NCI-H446 (cell line): ENCODE measurements at places on chromosomes 2 and 18.
A peak's percentile ranks its signal among the peaks of the same experiment; 100 is the strongest.

DNA sequence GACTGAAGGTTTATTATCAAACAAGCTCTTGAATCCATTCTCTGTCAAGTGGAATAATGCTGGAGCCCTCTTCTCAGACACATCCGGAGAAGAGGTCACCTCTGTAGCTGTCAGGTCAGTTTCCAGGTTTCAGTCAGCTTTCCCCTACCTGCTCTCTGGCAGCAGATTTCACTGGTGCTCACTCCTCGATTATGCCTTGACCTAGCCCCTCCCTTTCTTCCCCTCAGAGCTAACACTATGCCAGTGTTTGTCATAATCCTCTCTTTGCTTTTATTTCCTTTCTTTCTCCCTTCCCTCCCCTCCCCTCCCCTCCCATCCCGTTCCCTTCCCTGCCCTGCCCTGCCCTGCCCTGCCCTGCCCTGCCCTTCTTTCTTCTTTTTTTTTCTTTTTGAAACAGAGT is 22.5 kb upstream of the PLEKHM3 start:
- no peak for DNase-seq

- no peak for DNase-seq
Measured at GRCh38 chr2:96239091-96239490, 26.7 kb downstream of the TMEM127 start.

DNA sequence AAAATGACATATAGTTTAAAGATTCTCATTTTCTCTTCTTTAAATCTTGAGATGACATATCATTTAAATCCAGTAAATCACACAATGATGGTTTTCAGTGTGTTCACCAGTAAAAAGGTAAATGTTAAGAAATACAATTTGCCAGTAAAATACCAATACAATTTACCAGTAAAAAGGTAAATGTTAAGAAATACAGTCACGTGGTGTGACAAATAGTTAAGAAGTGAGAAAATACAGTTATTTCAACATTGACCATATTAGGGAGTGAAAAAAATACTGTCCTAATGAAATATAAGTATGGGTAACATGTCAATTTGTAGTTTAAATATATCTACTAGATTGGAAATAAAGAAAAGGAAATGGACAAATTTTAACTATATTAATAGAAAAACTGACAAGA is 80.5 kb downstream of the DLGAP1 start:
- no peak for DNase-seq

- no peak for DNase-seq
Measured at GRCh38 chr2:68720665-68721064, 13.9 kb upstream of the ARHGAP25 start.

GRCh38 chr2:153715218-153715850 is 156.4 kb upstream of the GALNT13 start:
- DNase-seq: no peak

- DNase-seq: no peak
Measured at GRCh38 chr2:218811382-218811781, 20.2 kb downstream of the PRKAG3 start.

DNA sequence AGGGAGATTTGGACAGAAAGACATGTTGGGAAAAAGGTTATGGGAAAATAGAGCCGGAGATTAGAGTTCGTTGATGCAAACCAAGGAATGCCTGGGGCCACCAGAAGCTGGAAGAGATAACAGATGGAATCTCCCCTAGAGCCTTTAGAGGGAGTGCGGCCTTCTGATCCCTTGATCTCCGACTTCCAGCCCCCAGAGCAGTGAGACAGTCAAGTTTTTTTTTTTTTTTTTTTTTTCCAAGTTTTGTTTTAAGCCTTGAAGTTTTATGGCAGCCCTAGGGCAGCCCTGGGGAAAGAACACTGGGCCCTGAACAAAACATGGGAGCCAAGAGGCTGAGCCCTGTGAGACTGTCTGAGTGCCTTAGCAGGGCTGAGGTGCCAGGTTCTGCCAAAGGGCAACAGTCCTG is 6.5 kb downstream of the DGKD start:
- no peak for DNase-seq

DNA sequence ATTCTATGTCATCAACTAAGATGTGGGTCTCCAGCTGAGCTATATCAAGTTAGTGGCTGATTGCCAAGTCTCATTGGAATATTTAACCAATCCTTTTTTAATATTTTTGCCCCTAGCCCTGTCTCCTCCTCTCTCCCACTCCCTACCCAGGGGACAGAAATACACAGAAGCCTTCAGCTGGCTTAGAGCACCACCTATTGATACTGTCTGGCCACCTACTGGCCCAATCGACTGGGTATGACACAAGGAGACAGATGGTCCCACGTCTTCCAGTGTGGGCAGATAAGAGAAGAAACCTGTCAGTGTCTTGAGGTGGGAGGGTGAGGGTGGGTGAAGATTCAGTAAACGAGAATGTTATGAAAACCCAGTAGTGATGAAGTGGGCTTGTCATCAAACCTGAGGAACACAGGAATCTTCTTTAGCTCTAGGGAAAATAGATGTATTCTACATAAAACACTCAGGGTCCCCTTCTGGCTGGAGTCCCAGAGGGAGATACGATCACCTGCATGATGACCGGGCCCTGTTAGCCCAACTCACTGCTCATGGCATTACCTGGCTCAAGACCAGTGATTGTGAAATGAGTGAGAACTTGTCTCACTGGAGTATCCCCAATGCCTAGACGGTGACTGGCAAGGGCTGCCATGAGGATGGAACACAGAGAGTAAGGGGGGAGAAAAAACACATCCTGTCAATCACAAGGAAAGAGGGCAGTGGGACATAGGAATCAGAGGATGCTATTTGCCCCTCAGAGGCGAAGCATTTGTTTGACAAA is 26.7 kb downstream of the POLR1A start:
- peak; percentile 34 for DNase-seq

- no peak for DNase-seq
Measured at GRCh38 chr2:176123411-176124109, 1.0 kb downstream of the HOXD9 start.

DNA sequence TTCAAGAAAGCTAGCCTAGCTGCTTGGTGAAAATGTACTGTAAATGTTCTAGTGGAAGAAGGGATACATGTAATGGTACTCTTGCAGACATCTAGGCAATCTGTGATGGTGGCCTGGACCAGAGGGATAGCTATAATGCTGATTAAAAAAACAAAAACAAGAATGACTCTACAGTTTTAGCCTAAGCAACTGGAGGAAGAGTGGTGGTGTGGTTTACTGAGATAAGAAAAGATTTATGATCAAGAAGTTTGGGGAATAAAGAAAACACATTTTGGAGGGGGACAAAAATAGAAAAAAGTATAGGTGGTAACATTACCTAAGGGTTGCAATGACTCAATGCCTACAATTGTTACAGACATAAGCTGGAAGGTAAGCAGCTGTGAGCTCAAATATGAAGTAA is 1080.7 kb upstream of the CELF4 start:
- no peak for DNase-seq

DNA sequence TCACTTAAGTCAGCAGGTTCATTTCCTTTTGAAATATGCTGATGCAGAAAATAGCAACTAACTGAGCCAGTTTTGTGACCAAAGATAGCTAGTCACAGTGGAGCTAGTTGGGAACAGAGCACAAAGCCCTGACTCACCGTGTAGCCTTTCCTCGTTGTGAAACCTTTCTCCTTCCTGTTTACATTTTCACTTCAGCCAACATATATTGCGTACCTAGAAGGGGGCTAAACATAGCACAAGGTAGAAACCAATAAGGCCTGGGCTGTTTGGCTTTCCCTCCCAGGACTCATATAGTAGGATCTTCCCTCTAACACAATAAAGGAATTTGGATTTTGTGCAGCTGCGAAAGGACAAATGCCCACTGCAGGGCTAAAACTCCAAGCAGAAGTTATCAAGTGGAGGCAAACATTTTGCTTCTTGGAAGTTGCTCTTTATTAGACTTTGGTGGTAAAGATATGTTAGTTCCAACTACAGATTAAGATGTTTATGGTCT is 24.5 kb upstream of the LPIN2 start:
- DNase-seq: no peak

DNA sequence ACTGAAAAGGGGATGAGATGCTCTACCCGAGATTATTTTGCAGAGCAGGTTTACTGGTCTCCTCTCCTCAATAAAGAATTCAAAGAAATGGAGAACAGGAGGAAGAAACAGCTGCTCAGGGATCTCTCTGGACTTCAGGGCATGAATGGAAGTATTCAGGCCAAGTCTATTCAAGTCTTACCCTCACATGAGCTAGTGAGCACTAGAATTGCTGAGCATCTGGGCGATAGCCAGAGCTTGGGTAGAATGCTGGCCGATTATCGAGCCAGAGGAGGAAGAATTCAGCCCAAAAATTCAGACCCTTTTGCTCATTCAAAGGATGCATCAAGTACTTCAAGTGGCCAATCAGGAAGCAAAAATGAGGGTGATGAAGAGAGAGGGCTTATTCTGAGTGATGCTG is 60.0 kb downstream of the PIKFYVE start:
- DNase-seq: no peak

GRCh38 chr18:75070625-75071483 is 138.1 kb downstream of the PTGR3 start:
- no peak for DNase-seq

DNA sequence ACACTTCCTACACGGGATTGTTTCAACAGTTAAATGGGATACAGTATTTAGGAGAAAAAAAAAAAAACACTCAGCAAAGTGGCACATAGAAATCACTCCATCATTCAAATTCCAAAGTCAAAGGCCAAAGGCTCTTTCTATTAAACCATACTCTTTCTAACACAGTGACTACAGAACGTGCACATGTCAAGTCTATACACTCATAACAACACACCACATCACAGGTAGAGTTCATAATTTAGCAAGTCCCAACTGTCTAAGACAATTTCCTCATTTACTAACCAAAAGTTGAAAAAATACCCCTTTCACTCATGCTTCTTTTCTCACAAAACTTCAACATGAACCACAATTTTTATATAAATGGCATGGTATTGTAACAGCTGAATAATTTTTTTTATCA is 70.8 kb downstream of the MBOAT2 start:
- no peak for DNase-seq

- DNase-seq: peak; percentile 53
Measured at GRCh38 chr2:55014962-55015939, 35.0 kb downstream of the RTN4 start.

DNA sequence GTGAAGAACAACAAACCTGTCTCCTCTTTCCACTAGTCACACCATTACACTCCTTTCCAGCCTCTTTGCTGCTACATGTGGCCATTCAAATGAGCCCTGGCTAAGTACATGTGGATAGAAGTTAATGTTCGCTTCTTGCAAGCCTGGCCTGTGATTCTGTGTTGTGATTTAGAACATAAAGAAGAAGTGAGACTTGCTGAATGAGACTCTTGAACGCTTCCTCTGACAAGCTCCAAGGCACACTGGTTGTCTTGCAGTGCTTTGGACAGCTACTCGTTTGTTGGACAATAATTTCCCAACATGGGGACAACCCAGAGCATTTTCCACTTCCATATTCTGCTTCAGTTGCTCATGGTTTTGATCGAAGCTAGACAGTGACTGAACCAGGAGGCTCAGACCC is 57.3 kb downstream of the CCDC74A start:
- DNase-seq: no peak

- no peak for DNase-seq
Measured at GRCh38 chr2:193843675-193844074, 1648.9 kb upstream of the TMEFF2 start.

- DNase-seq: no peak
Measured at GRCh38 chr18:58714259-58714658, 43.0 kb downstream of the MALT1 start.

DNA sequence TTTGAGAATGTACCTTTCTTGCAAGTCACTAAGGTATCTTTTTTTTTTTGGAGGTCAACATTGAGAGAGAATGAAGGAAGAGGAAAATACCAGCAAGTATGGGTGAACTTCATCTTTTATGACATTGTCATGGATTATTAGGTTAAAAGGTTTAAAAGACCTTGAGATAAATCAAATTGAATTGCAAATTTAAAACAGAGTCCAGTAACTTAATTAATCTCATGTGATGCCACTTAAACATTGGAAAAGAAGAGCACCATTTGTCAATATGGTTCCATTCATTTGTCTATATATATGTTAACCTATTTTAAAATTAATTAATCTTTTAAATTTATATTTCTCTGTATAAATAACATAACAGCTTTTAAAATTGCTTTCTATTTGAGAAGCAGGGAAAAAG is 83.8 kb downstream of the PPP1R1C start:
- no peak for DNase-seq
